Activated naive CD8-positive, alpha-beta T cell treated with anti-CD3 and anti-CD28 coated beads for 36 hours (primary cell): ENCODE measurements at places on chromosomes 7 and 10.

DNA sequence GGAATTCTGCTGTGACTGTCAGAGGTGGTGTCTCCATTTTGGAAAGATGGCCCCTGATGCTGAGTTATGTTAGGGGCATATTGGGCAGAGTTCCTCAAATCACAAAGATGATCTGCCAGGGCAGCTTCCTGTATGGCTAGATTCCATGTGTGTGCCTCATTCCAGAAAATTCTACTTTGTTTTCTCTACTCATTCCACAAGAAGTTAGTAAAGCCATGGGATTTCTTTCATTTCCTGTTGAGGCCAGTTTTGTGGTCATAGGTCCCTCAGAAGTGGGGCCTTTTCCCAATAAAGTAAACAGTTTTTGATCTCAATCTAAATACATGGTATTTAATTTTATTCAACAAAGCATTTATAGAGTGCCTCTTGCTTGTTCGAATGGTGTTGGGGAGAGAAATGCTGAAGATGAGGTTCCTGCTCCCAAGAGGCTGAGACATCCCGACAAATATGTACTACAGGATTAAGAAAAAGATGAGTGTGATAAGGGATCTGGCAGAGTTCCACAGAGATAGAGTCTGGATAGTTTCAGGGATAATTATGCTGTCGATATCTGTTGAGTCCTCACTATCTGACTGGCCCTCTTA, 33.0 kb downstream of the MINDY4 start:
- DNase-seq = no peak

- DNase-seq = no peak
Measured at GRCh38 chr10:7491949-7492659, 81.3 kb upstream of the SFMBT2 start.

- no peak for DNase-seq
Measured at GRCh38 chr10:1807196-1807595, 69.9 kb upstream of the ADARB2 start.

DNA sequence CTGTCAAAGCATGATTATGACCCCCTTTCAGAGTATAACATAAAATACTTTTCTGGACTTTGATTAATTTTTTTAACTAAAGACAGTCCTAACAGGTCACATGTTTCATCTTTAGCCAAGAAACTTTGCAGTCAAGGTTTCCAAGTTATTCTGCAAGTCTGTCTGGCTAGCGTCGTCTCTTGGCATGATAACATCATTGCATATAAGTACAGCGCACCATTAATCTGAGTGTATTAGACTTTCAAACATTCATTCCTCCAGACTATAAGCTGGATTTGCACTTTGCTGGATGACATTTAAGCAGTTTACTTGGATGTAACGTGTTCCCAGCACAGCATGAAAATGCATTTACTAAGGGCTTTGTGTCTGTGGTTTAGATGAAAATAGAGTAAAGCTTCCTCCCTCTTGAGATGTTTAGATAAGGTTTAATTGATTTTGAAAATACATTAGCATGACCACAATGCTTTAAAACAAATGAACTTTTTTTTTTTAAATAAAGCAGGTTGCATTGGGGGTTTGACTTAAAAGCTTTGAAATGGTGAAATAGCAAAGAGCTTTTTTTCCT, 349.0 kb upstream of the MTPN start:
- no peak for DNase-seq

GRCh38 chr10:63901881-63902280, 380.7 kb downstream of the REEP3 start:
- no peak for DNase-seq

DNA sequence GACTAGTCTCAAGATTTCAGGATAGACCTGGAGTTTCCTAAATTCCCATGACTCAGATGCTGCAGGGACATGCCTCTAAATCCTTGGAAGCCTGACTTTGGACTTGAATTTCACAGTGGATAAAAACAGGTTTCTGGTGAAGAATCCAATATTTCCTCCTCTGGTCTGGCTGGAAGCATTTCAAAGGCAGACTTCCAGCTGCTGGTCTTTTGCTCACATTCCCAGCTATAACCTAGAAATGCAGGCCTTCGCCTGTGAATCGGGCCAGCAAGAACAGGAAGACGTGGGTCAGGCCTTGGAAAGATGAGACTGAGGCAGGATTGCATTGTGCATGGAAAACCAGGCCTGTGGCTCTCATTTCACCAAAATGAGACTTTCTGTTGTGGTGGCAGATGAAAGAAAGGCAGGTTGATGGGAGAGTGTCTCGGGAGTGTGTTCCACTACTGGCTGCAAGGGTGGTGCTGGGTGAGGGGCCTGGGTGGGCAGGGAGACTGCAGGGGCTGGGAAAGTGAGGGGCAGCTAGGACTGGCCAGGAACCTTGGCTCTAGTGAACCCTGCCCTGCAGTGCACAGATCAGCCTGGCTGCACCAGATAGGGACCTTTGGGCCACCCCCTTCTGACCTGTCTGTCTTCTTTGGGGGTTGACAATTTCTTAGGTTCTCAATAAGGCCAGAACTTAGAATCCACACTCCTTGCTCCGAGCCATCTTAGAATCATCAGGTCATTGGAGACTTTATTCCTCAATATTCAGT, 488.8 kb upstream of the MKI67 start:
- no peak for DNase-seq

- no peak for DNase-seq
Measured at GRCh38 chr7:112985377-112985987, 101.1 kb downstream of the GPR85 start.

DNA sequence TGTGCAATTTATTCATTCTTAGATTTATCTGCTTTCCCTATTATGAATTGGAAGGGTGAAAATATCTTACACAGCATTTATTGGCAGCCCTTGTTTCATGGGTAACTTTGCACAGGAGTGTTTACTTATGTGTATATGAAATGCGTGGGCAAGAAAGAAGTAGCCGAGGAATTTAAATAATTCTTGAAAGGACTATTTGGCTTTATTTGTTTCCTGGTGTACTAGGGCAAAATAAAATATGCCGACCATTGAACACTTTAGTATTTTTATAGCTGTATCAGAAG, 93.7 kb downstream of the ARID5B start:
- no peak for DNase-seq

DNA sequence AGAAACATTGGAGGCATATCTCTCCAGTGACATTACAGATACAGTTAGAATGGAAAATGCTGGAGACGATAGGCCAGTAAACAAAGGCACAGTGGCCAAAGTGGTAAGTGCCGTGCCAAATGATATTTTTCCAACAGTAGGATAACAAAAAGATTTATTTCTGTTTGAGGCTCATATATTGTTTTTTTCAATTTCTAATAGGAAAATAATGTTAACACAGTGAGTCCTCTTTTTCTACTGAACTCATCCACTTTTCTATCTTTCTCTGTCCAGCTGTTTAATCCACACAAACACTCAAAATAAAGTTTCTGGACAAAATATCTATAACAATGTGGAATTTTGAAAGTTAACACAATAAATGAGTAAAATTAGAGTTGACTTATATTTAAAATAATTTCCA, 201.3 kb downstream of the SEMA3E start:
- DNase-seq = no peak

- DNase-seq = no peak
Measured at GRCh38 chr7:113004726-113005454, 81.7 kb downstream of the GPR85 start.
